ENCODE measurements at places on chromosomes 7 and 10. TPM values are rescaled to one million over a fixed set of nuclear protein-coding genes. Genes with fewer than 3 reads are reported as not detected.

The RSPH10B gene
- 5.9 TPM for total RNA-seq

The TECTB gene
- not detected for total RNA-seq

The FAM241B gene
- 8.7 TPM for total RNA-seq

The LRMDA gene
- total RNA-seq: not detected

The CASP2 gene
- 15.7 TPM for total RNA-seq

The GPNMB gene
- total RNA-seq: 0.76 TPM

The NEURL1 gene
- 3.8 TPM for total RNA-seq

GRCh38 chr10:31928549-31929260 is at the start of gene ARHGAP12:
Gene ARHGAP12, minus strand, starts transcription at chr10:31928831. Its CDS starts 19,976 bp downstream, at chr10:31908855.
- peak; percentile 92 for DNase-seq

GRCh38 chr10:93030409-93030808 is 30.2 kb upstream of the CYP26C1 start:
- peak; percentile 40 for DNase-seq

DNA sequence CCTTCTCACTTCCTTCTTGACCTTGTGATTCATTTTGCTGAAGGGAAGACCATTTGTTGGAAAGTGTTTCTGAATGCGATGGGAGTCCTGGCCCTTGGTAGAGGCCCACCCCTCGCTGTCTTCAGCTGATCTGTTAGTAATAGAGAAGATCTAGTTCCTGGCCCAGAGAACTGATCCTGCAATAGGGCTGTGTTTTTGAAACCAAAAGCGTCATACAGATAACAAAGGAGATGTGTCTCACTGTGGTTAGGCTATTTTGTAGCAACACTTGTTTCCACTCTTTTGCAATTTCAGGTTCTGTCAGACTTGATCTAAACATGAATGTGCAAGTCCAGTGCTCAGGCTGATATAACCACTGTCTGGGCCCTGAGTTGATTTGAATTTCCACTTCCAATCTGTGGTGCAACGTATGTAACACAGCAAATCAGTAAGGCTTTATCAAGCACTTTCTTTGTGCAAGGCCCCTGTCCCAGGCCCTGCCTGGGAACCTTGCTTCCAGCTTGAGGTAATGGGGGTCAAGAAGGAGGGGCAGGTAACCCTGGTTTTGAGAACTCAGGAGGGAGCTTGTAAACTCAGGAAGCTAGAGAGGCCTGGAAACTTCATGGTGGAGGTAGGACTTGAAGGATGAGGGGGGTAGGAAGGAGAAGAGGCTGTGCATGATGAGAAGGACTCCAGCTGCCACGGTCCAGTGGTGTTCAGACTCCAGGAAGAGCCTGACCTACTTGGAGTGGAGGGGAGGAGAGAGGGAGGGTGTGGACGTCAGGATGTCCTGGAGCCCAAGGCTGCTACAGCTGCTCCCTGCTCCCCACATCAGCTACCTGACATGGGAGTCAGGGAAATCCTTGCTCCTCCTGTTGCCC is 42.2 kb upstream of the SRGN start:
- no peak for DNase-seq

- no peak for DNase-seq
Measured at GRCh38 chr7:16711730-16712129, 41.8 kb upstream of the TSPAN13 start.

GRCh38 chr10:122007415-122007814 is 18.5 kb downstream of the TACC2 start:
- no peak for DNase-seq

GRCh38 chr10:20215547-20216152 is 399.4 kb downstream of the PLXDC2 start:
- DNase-seq: peak; percentile 75

DNA sequence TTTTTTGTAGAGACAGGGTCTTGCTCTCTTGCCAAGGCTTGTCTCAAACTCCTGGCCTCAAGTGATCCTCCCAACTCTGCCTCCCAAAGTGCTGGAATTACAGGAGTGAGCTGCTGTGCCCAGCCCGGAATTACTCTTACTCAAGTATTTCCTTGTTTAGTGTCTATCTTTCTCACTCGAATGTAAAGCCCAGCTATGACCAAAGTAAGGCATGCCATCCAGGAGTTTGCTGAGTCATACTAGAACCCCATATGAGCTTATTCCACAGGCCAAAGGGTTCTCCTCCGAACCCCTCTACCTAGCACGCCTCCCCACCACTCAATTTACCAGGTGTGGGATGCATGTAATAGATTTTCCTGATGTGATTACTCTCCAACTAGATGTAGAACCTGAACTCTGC is 166.6 kb upstream of the AUTS2 start:
- DNase-seq: no peak

GRCh38 chr7:100174582-100174981 is 2.6 kb downstream of the GPC2 start:
- DNase-seq: no peak

GRCh38 chr7:22051886-22052673 is 106.4 kb upstream of the CDCA7L start:
- DNase-seq: peak; percentile 33

- no peak for DNase-seq
Measured at GRCh38 chr7:133180717-133181116, 72.2 kb upstream of the EXOC4 start.

DNA sequence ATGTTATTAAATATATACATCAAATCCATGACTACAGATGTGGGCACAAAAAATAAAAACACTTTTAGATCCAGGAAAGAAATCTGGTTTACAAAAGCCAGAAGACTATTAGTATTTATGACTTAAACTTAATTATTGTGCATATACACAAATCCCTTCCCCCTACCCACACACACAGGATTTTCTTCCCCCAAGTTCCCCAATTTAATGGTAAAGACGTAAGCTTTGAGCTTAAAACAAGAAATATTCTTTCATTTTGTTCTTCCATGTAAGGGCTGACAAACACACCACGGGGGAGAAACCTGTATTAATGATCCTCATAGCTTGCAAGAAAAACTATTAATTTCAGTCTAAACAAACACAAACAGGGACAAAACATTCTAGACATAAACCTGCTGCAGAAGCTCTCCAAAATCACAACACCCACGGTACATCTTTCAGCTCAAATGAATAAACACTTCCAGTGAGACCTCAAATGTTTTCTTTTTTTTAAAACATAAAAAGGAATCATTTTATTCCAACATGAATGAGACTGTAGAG is 28.5 kb downstream of the OSBPL3 start:
- no peak for DNase-seq

DNA sequence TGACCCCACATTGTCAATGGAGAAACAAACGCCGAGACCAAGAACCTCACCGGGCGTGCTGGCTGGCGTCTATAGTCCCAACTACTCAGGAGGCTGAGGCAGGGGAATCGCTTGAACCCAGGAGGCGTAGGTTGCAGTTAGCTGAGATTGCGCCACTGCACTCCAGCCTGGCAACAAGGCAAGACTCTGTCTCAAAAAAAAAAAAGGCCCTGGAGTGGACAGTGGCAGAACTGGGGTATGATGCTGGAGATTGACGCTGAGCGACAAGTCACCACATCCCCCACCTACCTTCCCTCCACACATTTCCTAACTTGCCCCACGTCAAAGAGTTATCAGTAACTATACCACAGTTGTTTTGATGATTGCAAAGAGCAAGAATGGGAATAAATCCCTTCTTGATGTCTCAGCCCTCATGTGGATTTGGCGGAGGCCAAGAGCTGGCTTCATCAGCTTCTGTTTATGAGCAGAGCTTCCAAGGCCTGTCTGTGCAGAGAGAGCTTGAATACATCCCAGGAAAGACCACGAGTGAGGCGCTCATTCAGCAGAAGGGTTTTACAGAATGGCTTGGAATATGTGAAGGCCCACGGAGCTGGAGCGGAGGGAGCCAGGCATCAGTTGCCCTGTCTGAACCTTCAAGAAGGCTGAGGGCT is 28.0 kb upstream of the TNS3 start:
- DNase-seq: no peak

GRCh38 chr10:93993782-93994437 is at the start of gene PLCE1:
Gene PLCE1, plus strand, starts transcription at chr10:93993931. Its CDS starts 37,116 bp downstream, at chr10:94031047.
- DNase-seq: peak; percentile 67
